HAP-1 (cell line): ENCODE measurements at places on chromosomes 3 and 15.

GRCh38 chr15:47570881-47571640 lies 146.2 kb upstream of the SEMA6D start:
- no peak for DNase-seq

DNA sequence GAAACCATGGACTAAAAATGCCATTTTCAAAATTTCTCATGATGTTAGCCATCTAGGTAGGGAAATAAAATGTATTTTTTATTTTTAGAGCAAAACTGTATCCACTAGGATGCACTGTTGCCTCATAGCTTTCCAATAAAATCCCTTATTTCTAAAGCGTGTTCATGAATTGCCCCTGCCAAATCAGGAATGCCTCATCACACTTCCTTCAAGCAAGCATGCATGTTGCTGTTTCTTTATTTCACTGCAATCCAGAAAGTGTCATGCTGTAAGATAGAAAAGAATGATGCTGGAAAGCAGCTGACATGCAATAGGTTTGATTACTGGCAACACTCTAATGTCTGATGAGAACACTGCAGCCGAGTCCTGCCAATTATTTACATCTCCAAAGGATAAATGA lies 239.5 kb downstream of the CHL1 start:
- DNase-seq, result no peak

GRCh38 chr15:68314563-68314962 lies 37.0 kb downstream of the FEM1B start:
- no peak for DNase-seq

GRCh38 chr3:53731934-53732624 lies 114.1 kb downstream of the CHDH start:
- no peak for DNase-seq

DNA sequence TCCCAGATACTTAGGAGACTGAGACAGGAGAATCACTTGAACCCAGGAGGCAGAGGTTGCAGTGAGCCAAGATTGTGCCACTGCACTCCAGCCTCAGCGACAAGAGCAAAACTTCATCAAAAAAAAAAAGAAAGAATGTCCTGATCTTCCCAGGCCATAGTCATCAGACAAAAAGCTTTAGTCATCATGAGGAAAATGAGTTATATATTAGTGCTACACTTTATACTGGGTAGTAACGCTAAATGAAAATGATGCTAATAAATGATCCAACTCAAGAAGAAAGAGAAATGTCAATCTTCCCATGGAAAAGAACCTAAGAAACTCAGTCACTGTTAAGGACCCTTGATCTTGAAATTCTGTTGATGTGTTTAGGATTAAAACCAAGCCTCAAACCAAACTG lies 26.3 kb upstream of the TRIM59 start:
- no peak for DNase-seq

DNA sequence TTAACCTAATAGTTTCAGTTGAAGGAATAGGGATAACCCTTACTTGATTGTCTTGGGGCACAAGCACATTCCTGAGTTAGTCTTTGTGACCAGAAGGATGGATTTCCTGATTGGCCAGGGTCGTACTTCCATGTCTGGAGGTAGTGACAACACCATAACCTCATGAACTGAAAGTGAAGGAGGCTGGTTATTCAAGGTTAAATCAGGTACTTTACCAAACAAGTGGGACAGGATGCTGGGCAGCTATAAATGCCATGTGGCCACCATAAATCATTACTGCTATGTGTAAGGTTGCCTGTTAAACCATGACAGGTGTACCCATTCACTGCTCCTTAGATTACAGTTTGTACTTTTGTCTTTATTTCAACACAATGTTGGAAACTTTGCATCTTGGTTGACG lies 128.3 kb upstream of the SAMMSON start:
- DNase-seq, result no peak

DNA sequence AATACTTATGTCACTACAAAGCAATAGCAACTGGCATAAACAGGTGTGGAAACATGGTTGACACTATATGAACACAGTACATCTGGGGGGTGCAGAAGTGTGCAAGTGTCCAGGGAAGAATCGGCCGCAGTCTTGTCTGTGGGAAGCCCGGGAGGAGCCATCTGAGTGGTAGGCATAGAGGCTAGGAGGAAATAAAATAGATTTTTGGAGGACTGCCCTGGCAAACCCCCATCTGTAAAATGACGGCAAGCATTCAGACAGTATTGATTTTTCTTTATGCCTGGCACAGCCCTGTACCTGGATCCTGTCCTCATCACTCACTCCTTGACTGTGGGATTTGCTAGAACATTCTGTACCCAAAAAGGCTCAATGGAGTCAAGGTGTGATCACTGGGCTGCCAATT lies 31.3 kb downstream of the THSD4 start:
- DNase-seq, result no peak
